ENCODE measurements at places on chromosomes 11 and 22.

- no peak for DNase-seq
Observed at GRCh38 chr11:1226226-1226985, 3.5 kb downstream of the MUC5B start.

- DNase-seq: no peak
Observed at GRCh38 chr11:109306322-109306721, 115.7 kb upstream of the C11orf87 start.

GRCh38 chr11:103420593-103420992 lies 311.4 kb downstream of the DYNC2H1 start:
- no peak for DNase-seq

- no peak for DNase-seq
Observed at GRCh38 chr11:80281194-80281593, 840.4 kb upstream of the TENM4 start.

GRCh38 chr11:660281-660680 lies 23.2 kb downstream of the DRD4 start:
- no peak for DNase-seq

GRCh38 chr11:78292109-78292803 lies 103.5 kb downstream of the USP35 start:
- no peak for DNase-seq

DNA sequence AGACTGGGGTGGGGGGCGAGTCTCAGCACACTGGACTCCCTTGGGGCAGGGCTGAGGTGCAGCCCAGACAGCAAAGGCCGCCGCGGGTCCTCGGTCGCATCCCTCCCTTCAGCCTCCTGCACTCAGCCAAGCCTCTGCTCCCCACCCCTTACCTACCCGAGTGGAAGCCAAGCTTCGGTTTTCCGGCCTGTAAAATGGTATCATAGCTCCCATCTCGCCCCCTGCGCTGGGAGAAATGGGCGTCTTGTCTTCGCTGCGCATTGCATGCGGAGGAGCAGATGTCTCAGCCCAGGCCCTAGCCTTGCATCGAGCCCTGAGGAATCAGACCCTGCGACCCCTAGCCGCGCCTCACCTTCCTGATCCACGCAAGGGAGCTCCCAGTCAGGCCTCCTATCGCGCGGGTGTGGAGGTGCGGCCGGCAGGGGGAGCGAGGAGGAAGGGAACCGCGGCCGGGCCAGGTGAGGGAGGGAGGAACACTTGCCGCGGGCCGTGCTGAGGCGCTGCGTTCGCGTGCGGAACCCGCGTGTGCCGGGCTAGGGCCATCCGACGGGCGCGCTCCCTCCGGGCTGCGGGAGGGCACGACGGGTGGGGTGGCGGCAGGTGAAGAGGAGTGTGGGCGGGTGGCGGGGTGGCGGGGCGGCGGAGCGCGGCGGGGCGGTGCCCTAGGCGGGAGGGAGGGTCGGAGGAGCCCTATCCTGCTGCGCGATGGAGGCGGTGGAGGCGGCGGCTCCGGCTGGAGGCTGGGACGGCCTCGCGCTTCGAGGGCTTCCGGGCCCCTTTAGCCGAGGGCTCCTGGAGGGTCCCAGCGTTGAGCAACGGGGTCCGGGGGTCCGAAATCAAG lies 4.1 kb upstream of the TBX1 start:
- peak; percentile 34 for DNase-seq

DNA sequence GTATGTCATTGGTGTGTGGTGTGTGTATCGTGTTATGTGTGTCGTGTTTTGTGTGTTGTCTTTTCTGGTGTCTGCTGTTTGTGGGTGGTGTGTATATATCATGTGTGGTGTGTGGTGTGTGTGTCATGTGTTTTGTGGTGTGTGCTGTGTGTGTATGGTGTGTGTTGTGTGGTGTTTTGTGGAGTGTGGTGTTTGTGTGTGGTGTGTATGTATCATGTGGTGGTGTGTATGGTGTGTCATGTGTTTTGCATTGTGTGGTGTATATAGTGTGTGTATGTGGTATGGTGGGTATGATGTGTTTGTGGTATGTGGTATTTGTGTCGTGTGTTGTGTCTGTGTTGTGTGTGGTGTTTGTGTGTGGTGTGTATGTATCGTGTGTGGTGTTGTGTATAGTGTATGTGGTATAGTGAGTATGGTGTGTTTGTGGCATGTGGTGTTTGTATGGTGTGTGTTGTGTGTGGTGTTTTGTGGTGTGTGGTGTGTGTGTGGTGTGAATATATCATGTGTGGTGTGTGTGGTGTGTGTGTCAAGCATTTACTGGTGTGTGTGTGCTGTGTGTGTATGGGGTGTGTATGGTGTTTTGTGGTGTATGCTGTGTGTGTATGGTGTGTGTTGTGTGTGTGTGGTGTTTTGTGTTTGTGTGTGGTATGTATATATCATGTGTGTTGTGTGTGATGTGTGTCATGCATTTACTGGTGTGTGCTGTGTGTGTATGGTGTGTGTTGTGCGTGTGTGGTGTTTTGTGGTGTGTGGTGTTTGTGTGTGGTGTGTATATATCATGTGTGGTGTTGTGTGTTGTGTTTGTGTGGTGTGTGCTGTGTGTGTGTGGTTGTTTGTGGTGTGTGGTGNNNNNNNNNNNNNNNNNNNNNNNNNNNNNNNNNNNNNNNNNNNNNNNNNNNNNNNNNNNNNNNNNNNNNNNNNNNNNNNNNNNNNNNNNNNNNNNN lies 12.7 kb downstream of the PIM3 start:
- DNase-seq: no peak

- DNase-seq: no peak
Observed at GRCh38 chr11:80261776-80262175, 820.9 kb upstream of the TENM4 start.

GRCh38 chr11:6538456-6538855 lies 41.4 kb downstream of the DNHD1 start:
- no peak for DNase-seq

DNA sequence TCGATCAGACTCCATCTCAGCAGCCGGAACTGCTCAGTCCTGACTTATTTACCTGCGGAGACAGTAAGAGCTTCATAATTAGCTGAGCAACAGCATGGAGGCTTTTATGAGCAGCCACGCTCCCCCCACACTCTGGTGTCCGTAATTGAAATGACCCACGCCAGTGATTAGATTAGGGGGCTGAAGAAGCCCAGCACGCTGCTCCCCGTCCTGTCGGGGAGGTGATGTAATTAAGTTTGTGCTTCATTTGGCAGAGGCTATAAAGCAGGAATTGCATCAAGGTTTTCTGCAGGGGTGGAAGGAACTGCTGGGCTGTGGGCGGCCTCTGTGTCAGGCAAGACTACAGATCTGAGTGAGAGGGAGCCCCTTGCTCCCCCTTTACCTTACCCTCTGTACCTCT lies 22.8 kb upstream of the HTR3A start:
- DNase-seq: no peak

DNA sequence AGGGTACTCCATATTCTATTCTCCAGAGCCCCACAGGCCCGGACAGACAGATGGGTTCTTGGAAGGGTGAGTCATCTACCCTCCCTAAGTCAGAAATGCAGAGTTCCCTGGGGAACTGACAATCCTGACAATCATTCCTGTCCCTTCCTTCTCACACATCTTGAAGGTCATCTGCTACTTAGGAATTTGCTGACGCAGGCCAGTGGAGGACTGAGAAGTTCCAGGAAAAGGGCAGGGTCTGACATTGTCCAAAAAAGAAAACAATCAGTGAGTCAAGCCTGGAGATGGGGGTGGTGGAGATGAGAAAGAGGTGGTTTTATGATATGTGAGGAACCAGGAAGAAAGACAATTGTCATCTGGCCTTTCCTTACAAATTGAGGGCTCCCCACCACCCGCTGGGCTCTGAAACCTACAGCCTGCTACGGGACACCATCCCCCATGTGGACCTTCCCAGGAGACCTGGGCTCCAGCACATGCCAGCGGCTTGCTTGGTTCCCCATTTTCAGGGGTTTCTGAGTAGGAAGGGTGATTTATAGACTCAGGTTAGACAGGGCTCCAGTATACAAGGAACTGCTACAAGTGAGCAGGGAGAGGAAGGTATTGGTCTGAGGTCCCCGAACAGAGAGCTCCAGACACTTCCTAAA lies 12.9 kb downstream of the CD59 start:
- no peak for DNase-seq

DNA sequence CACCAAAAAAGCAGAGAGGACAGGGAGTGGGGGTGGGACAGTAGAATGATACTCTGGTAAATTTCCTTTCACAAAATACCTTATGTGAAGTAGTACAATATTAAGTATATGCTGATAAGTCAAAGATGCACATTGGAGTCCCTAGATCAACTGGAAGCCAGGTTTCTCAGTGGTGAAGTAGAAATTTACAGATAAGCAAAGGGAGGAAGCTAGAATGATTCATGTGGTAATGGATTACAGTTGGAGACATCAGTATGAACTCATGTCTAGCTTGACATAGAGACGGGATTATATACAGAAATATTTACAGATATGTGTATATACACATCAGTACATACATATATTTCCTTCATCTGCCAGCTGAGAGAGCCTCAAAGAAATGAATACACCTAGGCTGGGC lies 21.5 kb downstream of the PLEKHB1 start:
- DNase-seq: no peak

DNA sequence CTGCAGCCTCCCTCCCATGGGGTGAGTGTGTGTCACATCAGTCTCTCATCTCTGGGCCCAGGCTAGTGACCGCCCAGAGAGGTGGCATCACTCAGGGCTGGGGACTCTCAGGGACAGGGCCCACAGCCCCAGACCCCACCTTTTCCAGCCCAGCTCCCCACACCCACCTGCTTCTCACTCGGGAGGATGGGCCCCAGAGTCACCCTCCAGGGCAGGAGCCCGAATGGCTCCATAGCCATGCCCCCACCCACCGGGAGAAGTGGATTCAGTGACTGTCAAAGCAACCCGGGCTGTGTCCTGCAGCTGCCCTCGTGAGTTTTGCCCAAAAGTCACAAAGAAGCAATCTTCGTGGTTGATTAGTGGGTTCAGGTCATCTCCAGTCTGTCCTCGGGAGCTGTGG lies 26.0 kb downstream of the PARVG start:
- DNase-seq: no peak

DNA sequence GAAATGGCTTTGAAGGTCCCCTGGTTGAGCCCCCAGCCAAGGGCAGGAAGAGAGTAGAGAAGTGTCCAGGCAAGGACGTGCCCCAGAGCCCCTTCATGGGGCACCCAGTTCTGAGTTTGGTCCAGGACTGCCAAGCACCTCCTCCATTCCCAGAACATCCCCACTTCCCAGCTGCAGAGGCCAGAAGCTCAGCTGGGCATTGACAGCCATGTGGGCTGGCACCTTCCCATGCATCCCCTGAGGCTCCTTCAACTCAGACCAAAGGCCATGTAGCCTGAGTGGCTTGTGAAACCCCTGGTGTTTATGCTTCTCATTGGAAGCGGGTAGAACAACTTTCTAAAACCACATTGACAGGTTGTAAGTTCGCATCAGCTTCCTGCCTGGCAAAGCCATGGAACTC lies 789.6 kb downstream of the TBC1D22A start:
- DNase-seq: no peak

DNA sequence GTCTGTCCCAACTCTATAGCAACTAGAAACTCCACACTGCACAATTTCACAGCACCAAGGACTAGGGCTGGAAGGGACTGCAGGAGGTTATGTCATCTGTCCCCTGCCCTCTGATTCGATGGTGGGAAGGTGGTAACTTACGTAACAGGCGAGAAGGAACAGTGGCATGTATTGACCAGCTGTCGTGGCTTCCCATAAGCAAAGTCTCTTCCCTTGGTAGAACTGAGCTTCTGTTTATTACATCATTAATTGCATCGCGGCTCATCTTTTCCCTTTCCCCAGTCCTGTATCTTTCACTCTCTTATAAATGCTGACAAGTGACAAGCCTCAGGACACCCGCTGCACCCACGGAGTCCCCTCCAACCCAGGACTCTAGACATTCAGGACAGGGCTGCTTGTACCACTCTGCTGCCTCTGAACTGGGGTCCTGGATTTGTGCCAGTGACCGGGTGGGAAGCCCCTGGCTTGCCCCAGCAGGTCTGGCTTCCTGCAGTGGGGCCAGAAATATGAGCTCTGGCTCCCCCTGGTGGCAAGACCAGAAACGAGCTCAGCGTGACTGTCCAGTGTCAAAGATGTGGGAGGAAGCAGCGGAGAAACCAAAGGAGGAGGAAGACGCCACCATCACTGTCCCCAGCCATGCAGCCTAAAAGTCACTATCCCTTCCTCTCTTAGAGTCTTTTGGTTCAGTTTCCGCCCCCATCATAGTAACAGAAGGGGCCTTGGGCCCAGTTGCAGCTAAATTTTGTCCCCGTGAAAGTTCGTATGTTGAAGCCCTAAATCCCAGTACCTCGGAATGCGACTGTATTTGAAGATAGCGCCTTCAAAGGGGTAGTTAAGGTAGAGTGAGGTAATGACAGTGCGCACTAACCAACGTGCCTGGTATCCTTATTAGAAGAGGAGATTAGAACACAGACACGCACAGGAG lies 84.5 kb downstream of the ISX start:
- peak; percentile 40 for DNase-seq

GRCh38 chr11:60899046-60899936 lies 7.1 kb downstream of the PRPF19 start:
- DNase-seq: no peak

DNA sequence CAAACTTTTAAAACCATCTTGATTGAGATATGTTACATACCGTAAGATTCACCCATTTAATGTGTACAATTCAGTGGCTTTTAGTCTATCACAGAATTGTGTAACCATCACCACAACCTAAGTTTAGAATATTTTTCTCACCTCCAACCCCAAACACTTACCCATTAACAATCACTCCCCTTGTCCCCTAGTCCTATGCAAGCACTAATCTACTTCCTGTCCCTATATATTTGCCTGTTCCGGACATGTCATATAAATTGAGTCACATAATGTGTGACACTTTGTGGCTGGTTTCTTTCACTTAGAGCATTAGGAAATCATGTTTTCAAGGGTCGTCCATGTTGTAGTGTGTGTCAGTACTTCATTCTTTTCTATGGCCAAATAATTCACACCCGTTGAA lies 38.8 kb downstream of the RASSF10 start:
- no peak for DNase-seq

GRCh38 chr11:90669094-90669493 lies 446.2 kb upstream of the CHORDC1 start:
- DNase-seq: no peak

DNA sequence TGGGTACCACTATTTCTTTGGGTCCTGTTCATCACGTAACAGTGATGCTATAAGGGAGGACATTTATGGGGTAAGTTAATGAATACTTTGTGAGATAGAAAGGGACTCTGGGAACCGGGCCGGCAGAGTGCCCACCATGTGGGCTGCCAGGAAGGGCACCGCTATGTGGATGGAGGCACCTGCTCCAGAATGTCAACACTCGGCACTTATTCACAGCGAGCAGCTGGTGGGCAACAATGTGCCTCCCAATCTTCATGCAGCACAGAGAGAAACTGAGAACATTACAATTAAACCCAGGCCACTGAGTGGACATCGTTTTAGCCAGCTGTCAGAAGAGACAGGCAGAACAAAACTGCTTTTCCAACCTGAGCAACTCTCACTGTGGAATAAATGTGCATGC lies 15.8 kb upstream of the ELFN2 start:
- no peak for DNase-seq

All from activated CD4-positive, CD25-positive, alpha-beta regulatory T cell (primary cell).